ENCODE measurements at places on chromosomes 16 and 17.
A peak's percentile ranks its signal among the peaks of the same experiment; 100 is the strongest.

DNA sequence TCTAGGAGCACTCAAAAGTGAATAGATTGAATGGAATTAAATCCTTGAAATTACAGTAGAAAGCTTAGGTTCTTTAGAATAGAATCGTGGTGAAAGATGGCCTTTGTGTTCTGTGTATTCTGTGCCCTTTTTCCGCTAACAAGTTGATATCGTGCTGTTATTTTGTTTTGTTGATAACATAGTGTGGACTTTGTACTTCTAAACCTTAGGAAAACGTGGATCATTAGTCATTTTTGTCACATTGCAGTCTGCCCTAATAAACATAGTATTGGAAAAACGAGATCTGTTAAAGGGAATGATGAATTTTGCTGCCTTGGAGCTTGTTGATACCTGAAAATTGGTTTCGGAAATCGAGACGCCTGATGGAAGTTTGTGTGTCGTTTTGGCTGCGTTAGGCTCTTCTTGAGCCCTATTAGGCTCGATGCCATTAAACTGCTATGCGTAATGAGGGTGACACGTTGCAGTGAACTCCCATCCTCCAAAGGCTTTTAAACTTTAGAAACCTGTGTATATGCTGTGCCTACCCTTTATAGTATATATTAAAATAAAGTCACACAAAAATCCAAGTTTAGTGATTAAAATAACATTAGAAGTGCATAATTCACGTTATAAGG is 145.7 kb downstream of the PRKCA start:
- no peak for DNase-seq

- DNase-seq, result peak; percentile 79
These were observed 207.3 kb downstream of the CCDC182 start for GRCh38 chr17:57537524-57538410.

GRCh38 chr17:57284583-57284982 is 28.3 kb downstream of the MSI2 start:
- DNase-seq, result no peak

DNA sequence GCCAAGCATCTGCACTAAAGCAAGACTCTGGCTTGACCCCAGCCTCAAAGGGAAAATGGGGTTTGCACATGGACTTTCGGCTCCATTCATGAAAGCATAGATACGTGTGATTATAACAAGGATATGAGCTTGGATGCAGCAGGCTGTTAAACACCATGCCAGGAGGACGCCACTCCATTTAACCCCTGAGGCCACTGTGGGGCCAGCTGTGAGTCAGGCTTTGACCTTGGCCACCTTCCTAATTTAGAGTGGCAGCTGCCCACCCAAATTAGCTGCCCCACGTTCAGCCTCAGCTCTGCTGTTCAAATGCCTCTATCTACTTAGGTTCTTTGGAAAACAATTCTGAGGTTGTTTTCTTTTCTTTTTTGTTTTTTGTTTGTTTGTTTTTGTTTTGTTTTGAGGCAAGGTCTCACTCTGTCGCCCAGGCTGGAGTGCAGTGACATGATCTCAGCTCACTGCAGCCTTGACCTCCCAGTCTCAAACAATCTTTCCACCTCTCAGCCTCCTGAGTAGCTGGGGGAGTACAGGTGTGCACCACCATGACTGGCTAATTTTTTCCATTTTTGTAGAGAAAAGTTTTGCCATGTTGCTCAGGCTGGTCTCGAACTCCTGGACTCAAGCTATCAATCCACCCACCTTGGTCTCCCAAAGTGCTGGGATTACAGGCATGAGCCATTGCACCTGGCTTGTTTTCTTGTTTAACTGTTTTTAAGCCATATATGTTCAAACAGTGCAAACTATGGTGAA is 23.2 kb upstream of the KIFC3 start:
- DNase-seq, result no peak

DNA sequence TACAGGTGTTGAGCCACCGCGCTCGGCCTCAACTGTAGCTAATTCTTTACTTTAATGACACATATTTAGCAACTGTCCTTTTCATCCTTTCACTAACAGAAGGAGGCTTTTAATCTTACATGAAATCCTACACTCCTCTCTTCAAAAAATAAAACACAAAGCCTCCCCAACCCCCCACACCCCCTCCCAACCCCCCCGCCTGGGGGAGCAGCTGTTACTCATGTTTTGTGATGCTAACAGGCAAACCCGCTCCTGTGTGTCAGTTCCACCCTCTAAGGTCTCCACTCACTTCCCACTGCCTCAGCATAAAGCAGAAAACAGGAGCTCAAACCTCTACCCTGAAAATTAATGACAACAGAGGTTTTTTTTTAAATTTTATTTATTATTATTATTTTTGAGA is 55.4 kb upstream of the SLC25A19 start:
- DNase-seq, result no peak

DNA sequence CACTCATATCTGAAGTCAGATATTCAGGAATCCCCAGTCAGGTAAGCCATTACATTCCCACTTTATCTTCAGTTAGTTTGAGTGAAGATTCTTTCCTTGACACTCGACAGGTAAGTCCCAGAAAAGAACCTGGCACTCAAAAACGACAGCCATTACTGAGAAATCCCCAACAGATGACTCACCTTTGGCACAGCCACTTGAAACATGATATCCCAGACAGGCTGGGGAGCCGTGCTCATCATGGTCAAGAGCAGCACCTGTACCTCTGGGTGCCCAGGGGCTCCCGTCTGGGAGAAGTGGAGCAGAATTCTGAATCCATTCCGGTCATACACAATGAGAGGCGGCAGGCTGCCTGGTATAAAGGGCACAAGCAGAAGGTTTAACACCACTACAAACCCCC is 16.8 kb upstream of the COG7 start:
- DNase-seq, result no peak

DNA sequence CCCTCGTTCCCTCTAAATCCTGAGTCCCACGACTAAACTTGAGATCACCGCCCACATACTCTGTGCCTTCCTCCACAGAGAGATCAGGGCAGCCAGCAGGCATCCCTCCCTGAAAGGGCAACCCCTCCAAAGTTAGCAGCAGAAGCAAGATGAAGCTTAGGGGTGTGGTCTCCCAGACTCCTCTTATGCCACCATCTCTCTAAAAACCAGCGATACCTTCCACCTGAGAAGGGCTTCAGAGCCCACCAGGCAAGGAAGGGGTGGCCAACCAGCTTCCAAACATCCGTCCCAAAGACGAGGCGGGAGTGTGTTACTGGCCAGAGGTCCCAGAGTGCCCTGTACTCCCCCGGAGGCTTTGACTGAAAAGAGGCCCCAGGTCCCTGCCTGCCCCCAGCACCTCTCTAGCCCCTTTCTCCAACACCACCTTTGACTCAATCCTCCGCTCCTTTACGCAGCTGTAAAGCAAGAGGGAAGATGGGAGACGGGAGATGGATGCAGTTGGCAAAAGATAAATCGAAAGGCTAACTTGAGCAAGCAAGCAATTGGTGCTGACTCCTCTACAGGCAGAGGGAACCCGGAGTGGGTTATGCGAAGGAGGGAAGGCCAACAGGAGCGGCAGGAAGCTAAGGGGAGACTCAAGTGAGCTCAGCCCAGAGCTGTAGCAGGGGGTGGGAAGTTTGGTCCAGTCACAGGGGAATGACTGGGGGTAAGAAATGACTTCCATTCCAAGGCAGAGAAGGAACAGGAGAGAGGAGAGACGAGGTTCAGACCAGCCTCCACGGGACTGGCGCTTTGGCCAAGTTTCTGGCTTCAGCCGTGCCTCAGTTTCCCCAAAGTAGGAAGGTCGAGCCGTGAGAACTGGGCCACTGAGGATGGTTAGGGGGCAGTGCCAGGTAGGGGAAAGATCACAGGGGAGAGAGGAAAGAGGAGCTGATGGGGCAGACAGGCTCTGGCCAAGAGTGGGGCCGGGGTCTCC is 1.0 kb downstream of the ST3GAL2 start:
- peak; percentile 32 for DNase-seq

- DNase-seq, result no peak
These were observed 190.9 kb upstream of the CDH11 start for GRCh38 chr16:65312795-65313194.

GRCh38 chr17:15281909-15282308 is 16.8 kb upstream of the PMP22 start:
- DNase-seq, result no peak

DNA sequence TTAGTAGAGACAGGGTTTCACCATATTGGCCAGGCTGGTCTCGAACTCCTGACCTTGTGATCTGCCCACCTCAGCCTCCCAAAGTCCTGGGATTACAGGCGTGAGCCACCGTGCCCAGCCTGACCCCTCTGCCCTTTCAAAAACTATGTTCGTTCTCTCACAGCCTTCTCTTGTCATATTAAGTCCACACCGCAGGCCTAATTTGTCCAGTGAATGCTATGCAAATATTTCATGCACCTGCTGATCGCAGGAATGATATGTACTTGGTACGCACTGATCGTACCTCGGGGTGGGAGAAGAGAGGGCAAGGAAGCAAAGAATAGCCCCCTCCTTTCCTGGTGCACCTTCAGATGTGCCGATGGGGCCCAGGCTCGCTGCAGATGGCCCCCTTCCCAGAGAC is 3.0 kb upstream of the BIRC5 start:
- no peak for DNase-seq

- DNase-seq, result no peak
These were observed 73.6 kb downstream of the METRNL start for GRCh38 chr17:83152745-83153611.

- no peak for DNase-seq
These were observed 57.2 kb downstream of the VAC14 start for GRCh38 chr16:70743791-70744190.

DNA sequence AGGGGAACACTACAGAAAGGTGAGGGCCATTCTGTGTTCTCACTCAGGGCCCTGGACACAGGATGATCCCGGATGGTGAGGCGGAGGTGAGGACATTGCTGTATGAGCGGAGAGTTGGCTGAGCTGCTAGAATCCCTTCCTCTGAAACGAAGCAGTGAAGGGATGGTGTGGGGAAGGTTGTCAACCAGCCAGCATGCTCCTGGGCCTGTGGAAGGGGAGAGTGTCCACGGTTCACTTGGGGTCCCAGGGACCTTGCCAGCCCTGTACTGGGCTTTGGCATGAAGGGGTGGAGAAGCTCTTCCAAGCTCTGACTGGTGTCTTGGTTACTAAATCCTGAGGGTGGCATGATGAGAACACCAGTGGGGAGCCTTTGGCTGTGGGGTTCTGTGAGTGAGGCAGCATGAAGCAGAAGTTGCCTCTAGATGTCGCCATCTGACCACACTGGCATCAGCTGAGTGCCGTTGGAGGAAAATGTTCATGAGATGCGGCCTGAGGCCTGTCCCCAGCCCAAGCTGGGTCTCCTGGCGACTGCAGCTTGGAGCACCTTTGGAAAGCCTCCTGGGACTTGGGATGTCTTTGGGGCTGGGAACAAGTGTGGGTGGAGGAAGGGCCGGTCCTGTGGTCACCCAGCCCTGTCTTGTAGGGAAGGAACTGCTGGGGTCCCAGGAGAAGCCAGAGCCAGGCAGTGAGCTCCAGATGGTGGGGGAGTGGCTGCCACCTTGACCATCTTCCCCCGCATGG is 14.8 kb downstream of the PDP2 start:
- peak; percentile 72 for DNase-seq
